ENCODE measurements at places on chromosomes 3 and 15.

DNA sequence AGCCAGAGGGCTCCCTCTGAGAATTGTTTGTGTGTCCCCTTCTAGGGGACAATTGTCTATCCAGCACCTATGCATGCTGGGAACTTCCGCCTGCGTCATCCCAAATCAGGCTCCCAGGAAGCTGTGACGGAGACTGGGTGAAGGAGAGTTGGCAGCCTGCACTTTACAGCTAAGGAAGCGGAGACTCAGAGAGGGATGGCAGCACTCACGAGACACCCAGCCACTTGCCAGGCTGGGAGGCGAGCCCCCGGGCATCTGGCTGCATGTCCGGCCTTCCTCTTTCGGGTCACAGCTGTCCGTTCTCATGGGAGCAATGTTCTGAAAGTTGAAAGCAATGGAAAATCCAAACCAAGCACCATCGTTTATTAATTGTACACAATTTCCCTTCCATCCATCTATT is 45.5 kb upstream of the SLC6A11 start:
- DNase-seq = no peak

DNA sequence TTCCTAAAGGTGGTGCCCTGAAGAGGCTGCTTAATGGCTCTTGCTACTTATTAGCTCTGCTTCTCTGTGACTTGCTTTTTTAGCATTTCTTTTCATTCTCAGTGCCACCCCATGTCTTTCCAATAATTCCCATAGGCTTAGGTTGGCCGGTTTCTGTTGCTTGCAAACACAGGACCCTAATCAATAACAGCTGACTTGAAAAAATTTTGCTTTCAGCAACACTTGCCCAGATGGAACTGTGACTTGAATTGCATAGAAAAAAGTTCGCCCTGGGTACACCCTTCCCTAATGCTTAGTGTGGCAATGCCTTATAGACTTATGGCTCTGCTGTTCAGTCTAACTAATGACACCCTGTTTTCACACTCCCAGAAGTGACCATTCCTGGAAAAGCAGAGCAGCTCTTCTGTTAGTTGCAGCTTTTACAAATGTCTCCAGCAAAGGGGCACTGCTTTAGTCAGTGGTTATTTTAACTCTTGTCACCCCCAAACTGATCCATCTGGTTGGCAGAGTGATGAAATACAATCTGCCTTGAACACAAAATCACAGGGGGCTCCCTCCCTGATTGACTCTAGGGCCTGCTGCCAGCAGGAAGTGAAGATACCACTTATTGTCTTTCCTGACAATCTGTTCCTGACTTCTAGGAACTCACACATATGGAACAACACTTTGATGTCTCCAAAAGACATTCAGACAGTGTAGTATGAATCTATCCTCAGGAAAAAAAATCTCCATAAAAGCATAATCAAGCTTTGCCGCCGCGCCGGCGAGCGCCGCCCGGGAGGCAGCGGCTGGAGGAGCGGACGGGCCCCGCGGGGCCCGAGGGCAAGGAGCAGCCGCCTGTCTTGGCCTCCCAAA is 9.7 kb upstream of the SLMAP start:
- no peak for DNase-seq

DNA sequence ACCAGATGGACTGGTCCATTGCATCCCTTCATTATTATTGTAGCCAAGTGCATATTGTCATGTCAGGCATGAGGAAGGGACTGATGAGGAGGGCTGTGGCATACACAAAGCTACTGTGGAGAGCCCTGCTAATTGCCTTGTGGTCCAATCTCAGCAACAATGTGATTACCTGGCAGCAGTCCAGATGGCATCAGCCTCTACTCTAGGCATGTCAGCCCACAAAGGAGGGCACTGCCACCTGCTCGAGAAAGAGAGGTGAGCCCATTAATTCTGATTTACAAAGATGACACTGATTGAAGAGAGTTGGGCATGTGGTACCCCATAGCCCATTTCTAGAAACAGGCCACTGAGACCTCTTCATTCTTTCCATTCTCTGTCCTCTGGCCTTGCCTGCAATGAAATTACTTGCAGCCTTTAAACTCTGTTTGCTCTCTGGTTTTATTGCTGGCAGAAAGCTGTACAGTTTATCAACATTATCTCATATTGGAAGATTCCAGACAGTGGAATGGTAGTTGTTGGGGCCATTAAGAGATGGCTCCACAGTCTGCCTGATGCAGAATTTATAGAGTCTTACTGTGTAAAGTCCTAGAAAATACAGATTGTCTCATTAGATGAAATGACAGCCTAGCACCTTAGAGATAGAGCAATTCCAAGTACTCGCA is 307.7 kb downstream of the ARPP21 start:
- DNase-seq = no peak

DNA sequence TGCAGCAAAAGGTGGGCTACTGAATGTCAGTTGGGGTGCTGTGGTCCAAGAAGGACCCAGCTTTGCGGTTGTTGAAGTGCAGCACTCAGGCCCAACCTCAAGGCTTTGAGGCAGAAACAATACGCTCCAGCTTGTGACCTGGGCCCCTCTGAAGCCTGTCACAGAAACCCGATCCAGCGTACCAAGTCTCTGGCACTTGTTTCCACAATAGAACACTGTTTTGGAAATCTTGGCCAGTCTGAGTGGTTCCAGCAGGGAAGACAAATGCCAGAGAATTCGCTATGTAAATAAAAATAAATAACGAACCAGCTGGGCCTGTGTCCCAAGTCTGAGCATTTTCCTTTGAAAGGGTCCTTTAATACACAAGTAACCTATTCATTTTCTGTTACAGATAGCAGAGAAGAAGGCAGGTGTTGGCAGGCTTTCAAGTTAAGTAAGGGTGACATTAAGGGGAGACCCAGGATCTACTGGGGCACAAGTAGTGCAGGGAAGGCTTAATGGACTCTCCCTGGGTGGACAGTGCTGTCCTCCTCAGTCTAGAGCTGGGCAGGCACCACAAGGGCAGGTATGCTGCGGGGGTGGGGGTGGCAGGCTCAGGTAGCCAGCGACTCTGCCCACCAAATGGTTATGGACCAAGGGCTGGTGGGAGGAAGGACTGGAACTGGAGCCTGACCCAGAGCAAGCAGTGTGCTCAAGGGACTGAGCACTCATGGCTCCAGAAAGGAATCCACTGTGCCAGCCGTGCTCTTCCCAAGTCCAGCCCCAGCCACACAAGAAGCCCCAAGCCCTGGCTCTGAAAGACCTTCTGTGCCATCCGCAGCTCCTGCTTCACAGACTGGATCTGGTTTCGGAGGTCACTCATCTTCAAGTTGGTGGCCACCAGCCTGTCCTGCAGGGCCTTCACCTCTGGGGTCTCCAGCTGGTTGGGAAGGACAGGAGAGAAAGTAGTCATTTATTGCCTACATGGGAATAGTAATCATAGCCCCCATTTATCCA is 26.3 kb downstream of the CCDC13 start:
- DNase-seq = no peak

Data from stimulated activated CD4-positive, alpha-beta T cell treated with anti-CD3 and anti-CD28 coated beads, Interleukin-15, amount 100 ng/mL, for 1 hour (primary cell).